ENCODE measurements at places on chromosomes 7 and 10. TPM values are rescaled to one million over a fixed set of nuclear protein-coding genes. Genes with fewer than 3 reads are reported as not detected.

NPFFR1 gene
- total RNA-seq: not detected

UNCX gene
- total RNA-seq: not detected

POT1 gene
- total RNA-seq: 3.3 TPM

CARD11 gene
- total RNA-seq: 3.4 TPM

CDK13 gene
- total RNA-seq: 97.6 TPM

SKIDA1 gene
- total RNA-seq: 1.3 TPM

MEOX2 gene
- 0.66 TPM for total RNA-seq

TMEM213 gene
- total RNA-seq: not detected

NYAP1 gene
- total RNA-seq: 1.0 TPM

FZD8 gene
- total RNA-seq: 4.7 TPM

MTERF1 gene
- 7.5 TPM for total RNA-seq

CALD1 gene
- 57.0 TPM for total RNA-seq

IL2RA gene
- 0.52 TPM for total RNA-seq

FAM237B gene
- not detected for total RNA-seq

LRRC18 gene
- total RNA-seq: not detected

Measured in body of pancreas (tissue), 4 donors.